HCT116 (cell line): ENCODE measurements at places on chromosomes 3 and 15.

DNA sequence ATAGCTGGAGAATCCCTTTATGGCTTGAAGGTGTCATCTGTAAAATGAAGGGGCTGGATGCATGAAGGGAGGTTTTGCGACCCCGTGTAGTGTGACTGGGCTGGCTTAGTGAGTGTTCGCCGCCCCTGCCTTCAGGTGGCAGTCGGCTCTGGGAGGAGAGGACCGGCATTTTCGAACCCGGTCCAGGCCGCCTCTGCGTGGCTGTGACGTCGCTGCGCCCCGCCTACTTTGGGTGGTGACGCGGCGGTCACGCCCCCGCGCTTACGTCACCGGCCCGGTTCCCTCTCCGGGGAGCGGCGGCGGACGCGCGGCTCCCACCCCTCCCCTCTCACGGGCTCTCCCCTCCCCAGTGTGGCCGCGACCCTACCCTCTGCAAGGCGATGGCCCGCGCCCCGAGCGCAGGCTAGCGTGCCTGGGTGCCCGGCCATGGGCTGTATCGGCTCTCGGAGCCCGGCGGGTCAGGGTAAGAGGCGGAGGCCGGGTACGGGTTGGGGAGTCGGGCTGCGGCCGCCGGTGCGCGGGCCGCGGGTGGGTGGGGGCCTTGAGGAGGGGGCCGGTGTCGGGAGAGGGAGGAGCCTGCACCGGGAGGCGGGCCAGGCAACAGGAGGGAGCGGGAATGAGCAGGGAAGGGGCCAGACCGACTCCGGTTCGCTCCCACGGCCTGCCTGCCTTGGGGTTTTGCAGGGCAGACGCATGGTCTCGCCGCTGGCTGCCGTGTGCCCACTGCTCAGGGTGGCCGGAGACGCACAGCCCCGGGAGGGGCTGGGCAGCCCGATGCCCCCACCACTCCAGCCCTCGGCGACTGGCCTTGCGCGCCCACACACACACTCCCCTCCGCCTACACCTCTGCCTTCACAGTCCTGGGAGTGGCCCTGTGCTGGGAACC lies 1.5 kb upstream of the FAM131A start:
- H3K4me3 ChIP-seq, result peak overlapping the region; percentile 73
- peak; percentile 61 for DNase-seq
- H3K27ac ChIP-seq, result peak overlapping the region; percentile 85
- peaks cover 30% of the 10 kb centered on the region for H3K36me3 ChIP-seq
- H3K4me1 ChIP-seq, result peaks cover 2% of the 10 kb centered on the region; the same call in 1 of the 2 replicates

DNA sequence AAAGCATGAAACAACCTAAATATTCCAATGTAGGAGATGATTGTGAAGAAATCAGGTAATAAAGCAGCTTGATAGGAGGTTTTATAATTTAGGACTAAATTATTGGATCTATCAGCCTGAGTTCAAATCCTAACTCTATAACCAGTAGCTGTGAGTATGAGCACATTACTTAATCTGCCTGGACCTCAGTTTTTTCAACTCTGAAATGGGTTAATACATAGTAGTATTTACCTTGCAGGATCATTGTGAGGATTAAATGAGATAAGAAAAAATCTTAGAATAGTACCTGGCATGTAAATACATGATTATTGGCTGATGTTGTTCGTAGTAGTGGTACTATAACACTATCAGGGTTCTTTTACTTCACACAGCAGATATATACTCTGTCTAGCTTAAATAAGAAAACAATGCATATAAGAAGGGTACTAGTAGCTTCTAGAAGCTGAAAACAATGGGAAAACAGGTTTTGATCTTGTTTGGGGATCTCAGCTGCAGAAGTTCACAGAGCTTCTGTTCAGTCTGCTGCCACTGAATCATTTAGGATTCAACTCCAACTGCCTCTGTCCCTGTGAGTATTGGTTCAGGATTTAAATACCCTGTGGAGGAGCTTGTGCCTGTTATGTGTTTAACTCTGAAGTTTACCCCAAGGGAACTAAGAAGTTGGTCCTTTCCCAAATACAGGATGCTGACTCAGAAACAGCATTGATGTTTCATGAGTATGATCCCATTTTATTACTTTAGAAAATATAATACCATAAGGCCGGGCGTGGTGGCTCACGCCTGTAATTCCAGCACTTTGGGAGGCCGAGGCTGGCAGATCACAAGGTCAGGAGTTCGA lies 34.2 kb downstream of the KAT2B start:
- no peaks in the 10 kb centered on the region for H3K27me3 ChIP-seq
- H3K4me1 ChIP-seq, result no peaks in the 10 kb centered on the region
- DNase-seq, result no peak
- H3K36me3 ChIP-seq, result no peaks in the 10 kb centered on the region

- no peaks in the 10 kb centered on the region for H3K36me3 ChIP-seq
- no peak overlapping the region for H3K4me3 ChIP-seq
- no peak for DNase-seq
- H3K27me3 ChIP-seq, result no peaks in the 10 kb centered on the region
These were observed 246.7 kb upstream of the KCNH8 start for GRCh38 chr3:18901571-18901970.

DNA sequence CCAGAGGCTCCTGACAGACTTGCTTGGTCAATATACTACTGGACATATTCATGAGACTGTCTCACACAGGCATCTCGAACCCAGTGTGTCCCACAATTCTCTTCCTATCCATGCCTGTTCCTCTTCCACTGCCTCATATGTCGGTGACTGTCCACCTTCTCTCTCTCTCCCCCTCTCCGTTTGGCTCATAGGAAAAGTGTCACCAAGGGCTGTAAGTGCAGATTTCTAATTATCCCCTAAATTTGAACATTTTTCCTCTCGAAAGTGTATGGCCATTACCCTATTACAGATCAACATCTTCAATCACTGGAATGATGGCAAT lies 22.5 kb upstream of the MUC20 start:
- peaks cover 3% of the 10 kb centered on the region for H3K36me3 ChIP-seq
- H3K4me1 ChIP-seq, result no peaks in the 10 kb centered on the region
- H3K27ac ChIP-seq, result no peak overlapping the region
- DNase-seq, result no peak
- H3K4me3 ChIP-seq, result no peak overlapping the region

DNA sequence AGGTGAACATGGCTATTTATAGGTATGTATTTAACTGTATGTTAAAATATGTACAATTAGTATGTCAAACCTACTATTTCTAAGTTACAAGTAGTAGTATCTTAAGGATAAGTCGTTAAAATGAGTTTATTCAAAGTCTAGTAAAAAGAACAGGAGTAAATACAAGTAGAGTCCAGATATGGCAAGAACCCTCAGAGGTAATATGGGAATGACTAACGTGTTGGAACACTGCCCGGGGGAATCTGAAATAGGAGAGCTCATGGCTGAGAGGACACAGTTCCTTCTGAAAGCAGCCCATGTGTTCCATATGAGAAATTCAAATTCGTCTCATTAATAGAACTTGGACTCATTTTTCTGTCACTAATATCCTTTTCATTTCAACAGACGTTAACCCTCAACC lies 158.8 kb downstream of the CLSTN2 start:
- H3K36me3 ChIP-seq, result no peaks in the 10 kb centered on the region
- no peak overlapping the region for H3K4me3 ChIP-seq
- no peaks in the 10 kb centered on the region for H3K4me1 ChIP-seq
- H3K27me3 ChIP-seq, result peaks cover 25% of the 10 kb centered on the region
- DNase-seq, result peak; percentile 4
- no peak overlapping the region for H3K27ac ChIP-seq
